ENCODE measurements at places on chromosomes 7 and 10.

- DNase-seq, result no peak
These were observed 114.2 kb downstream of the TAF3 start for GRCh38 chr10:7932301-7933036.

DNA sequence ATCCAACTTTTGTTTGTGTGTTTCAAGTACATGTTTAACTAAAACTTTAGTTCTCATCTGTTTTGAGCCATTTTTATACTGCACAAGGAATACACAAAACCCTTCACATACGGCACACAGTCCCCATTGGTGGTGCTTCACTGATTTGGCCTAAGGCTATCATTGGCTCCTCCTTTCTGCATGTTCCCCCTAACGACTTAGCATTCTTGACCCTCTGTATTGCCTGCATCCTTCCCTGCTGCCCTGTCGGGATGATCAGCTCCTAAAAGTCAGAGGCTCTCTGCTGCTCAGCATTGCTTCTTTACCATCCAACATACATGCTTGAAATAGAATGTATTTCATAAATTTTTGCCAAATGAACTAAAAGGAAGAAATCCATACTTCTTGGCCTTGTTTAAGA is 111.4 kb upstream of the ABCB5 start:
- DNase-seq, result no peak

DNA sequence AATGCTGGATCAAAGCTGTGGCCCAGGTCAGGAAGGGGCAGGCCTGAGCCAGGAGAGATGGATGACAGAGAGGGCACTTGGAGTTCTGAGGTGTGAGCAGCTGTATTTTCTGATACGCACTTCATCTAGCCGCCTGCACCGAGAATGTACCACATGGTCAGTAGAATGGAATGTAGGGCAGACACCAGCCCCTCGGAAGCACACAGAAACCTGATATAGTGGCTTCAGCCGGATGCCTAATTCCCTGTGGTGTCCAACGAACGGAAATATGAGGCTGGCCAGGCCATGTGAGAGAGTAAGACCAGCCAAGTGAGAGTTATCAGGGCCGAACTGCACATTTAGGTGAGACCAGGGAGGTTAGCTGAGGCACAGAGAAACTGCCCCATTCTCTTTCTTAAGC is 46.7 kb upstream of the PLCE1 start:
- DNase-seq, result no peak

GRCh38 chr7:2278026-2278425 is 36.0 kb downstream of the NUDT1 start:
- DNase-seq, result no peak

DNA sequence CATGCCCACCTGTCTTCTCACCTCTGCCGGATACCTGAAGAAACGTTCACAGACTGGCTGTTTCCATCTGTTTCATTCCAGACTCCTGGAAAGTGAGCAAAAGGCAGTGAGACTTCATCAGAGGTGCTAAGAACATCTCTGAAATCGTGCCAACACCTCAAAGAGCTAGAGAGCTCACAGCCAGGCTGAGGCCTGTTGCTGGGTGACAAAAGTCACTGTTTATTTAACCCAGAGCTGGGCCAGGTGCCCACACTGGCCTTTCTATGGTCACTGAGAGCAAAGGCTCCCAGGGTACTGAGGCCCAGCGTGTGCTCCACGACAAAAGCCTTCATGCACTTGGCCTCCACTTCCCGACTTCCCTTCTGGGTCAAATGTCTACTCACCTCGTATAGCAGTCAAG is 3.7 kb upstream of the NANOS1 start:
- DNase-seq, result no peak

DNA sequence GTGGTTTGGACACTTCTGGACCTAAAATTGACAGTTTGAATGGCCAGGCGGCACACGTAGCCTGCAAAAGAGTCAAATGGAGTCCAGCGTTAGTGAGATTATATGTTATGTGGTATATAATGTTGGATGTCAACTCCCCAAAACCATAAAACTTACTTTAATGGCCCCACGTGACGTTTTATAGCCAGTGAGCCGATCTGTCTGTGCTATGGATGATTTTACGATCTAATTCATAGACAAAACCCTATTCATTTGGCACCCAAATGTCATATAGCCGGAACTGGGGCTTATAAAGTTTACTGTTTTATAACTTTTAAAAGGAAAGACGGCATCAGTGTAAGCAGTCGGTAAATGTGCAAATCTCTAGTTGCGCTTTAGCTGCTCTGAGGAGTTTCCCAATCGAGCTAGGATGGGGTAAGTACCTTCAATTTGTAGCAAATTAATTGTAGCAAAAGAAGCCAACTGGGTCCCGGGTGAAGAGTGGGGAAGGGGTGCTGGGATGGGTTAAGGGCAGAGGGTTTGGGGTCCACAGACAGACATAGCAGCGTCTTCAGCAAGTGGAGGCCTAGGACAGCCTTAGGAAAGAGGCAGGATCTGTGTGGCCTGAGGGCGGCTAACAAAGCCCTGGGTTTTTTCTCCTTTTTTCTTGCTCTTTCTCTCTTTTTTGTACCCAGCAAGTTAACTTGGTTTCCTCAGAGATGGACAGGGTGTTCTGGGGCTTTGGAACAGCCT is 3.2 kb downstream of the HOXA5 start:
- DNase-seq, result no peak

GRCh38 chr10:62856021-62856420 is 39.9 kb upstream of the EGR2 start:
- no peak for DNase-seq

DNA sequence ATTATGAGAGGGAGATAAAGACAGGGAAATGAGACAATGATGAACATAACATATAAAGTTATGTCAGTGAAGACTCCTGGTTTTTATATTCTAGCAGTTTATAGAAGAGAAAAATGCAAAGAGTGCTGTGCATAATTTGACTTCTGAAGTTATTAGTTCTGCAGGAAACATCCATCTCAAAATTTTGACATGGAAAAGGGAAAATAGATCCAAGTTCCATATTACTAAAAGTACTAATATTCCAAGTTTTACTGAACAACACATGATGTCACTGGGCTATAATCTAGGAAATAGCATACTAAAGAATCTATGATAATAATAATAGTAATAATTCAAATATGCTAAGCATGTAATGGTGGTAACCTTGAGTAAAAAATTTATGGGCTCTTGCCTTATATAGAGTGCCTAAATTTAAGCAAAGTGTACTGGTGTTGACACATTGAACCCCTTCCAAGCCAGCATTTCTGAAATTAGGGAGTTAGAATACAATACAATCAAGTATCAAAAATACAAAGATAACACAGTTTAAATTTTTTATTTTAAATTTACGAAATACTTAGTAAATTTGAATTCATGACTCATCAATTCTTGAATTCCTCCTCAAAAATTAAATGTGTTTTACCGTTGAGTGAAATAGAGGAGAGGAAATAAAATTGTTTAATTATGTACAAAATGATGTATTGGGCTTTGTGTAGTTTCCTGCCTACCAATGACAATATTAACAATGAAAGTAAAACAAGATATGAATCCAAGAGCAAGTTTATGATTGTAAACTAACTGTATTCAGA is 102.8 kb upstream of the KCND2 start:
- no peak for DNase-seq

- DNase-seq, result no peak
These were observed 19.5 kb upstream of the PTF1A start for GRCh38 chr10:23172429-23173213.

DNA sequence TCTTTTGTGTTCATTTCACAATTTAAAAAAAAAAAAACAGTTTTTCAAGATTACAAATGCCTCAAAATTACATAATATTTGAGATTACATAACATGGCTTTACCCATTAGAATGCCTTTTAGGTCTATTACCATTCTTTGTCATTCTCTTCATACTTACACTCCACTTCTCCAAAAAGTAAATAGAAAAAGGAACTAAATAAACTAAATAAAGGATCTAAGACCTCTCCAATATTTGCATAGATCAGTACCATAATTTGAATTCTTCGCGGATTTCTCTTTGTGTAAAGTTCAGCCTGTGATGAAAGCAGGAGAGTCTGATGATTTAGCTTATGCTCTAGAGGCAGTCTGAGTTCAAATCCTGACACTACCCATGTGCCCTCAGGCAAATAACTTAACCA is 56.4 kb upstream of the C1GALT1 start:
- no peak for DNase-seq

DNA sequence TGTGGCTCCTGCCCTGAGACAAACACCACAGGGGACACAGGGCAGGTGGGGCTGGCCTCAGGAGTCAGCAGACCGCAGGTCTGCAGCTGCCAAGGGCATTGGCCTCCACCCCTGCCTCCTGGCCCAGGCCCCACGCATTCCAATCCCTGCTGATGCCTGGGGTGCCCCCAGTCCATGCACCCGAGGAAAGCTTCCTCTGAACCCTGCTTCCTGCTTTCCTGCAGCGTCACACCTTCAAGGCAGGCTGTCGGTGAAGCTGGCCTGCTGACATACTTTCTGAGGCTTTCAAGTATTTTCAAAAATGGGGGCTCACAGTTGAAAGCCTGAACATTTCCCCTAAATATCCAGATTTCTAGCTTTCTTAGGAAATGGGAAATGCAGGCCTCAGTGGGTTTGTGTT is 22.5 kb upstream of the ANTXRL start:
- no peak for DNase-seq

- no peak for DNase-seq
These were observed 6.6 kb downstream of the LAT2 start for GRCh38 chr7:74216361-74216761.

DNA sequence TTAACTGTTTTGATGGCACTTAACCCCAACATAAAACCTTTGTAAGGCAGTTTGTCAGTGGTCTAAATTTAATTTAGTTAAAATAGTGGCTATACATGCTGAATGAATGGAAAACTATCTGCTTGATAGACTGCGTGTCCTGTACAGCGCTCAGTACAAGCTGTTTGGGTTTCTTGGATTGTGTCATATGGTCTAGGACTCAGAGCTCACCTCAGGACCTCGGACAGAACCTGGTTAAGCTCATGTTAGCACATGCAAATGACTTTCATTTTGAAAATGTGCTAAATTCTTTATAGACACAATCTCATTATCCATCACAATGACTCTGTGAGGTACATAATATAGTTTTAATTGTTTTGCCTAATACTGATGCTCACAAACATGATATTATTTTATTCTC is 55.7 kb upstream of the RELN start:
- DNase-seq, result no peak

DNA sequence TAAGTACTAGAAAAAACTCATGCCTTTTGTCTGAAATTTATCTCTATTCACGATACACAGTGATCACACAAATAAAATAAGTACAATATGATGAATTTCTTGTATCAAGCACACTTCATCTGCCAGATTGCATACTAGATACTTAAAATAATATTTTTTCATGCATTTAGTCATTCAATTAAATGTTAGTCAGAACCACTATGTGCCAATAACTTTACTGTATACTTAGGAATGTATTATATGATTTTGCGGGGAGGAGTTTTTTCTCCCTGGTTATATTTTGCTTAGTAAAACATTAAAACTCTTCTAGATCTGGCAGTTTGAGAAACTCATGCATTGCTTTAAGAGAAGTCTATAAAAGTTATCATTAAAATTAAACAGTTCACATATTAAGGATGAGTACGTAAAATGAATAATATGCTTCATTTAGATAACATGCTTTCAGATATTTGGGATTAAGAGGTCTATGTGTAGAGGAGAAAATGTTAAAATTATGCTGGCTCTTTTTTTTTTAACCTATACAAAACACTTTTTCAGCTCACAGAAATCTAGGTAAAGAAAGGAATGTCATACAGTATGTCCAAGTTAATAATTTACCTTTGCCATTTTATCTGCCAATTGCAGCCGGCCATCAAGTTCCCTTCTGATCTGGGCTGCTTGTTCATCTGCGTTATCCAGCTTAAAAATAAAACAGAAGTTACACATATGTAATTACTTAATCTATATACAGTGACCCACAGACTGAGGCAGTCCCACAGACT is 70.1 kb downstream of the RNF133 start:
- no peak for DNase-seq

DNA sequence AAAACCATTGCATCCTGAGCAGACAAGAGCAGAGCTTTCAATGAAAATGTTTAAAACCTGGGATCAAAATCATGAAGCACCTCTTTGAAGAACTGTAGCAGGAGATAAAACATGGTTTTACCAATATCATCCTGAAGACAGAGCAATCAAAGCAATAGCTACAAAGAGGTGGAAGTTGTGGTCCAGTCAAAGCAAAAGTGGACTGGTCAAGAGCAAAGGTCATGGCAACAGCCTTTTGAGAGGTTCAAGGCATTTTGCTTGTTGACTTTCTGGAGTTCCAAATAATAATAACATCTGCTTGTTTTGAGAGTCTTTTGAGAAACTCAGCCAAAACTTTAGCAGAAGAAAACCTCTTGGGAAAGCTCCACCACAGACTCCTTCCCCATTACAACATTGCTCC is 893.9 kb upstream of the POT1 start:
- DNase-seq, result no peak

- DNase-seq, result no peak
These were observed 126.1 kb upstream of the KCNMA1 start for GRCh38 chr10:77763453-77764430.

DNA sequence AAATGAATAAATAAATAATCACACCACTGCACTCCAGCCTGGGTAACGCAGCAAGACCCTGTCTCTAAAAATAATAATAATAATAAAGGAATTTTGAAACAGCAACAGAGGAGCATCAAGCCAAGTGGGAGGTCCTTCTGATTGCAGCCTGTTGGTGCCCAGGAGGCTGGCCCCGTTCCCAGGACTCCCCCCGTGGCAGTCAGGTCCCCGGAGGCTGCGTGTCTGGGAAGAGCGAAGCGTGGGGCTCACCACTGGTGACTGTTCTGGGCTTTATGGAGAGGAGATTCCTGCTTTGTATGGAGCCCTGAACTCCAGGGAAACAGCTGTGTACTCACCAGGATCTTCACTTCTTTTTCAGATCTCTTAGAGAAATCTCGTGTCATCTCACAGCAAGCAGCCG is 19.3 kb upstream of the MYH16 start:
- DNase-seq, result no peak

- no peak for DNase-seq
These were observed 23.1 kb upstream of the DRGX start for GRCh38 chr10:49419005-49419404.

GRCh38 chr7:3558400-3558799 is 257.3 kb downstream of the SDK1 start:
- no peak for DNase-seq

- no peak for DNase-seq
These were observed 32.4 kb downstream of the NPY start for GRCh38 chr7:24316340-24316739.

All from kidney capillary endothelial cell (primary cell).